ENCODE measurements at places on chromosomes 11 and 22.
A peak's percentile ranks its signal among the peaks of the same experiment; 100 is the strongest.

GRCh38 chr22:35894464-35894878, 134.2 kb downstream of the RBFOX2 start:
- DNase-seq, result no peak

DNA sequence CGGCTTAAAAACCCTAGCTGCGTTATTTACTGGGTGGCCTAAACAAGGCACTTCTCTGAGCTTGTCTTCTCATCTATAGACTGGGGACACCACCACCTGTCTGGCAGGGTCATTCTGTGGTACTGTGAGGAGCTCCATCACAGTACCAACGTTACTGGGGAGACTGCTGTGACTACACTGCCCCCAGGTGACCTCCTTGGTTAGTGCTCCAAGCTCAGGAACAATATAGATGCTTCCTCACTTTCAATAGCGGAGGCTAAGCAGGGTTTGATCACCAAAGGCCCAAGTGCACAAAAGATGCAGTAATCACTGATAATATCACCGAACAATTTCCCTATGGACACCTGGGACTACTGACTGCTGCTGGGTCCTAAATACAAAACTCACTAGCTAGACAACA, 18.8 kb downstream of the PRPF19 start:
- DNase-seq, result peak; percentile 48

DNA sequence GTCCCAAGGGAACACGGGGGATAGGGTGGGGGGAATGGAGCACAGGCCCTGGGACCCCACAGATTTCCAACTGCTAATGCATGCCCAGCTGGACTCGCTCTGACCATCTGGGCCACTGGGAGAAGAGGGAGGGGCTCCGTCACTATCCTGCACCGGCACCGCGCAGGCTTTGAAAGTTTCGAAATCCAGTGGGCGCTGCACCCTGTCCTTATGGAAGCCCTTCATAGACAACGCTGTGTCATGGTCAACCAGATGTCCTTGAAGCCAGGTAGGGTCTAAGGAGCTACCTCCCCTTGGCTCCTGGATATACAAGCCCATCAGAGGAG, 30.1 kb downstream of the LRRC10B start:
- no peak for DNase-seq

- DNase-seq, result no peak
These were observed 34.4 kb downstream of the RELT start for GRCh38 chr11:73410627-73411026.

- no peak for DNase-seq
These were observed 11.5 kb downstream of the KRTAP5-5 start for GRCh38 chr11:1641096-1641495.

GRCh38 chr11:118688851-118689502, 9.5 kb upstream of the TREH start:
- DNase-seq, result no peak

DNA sequence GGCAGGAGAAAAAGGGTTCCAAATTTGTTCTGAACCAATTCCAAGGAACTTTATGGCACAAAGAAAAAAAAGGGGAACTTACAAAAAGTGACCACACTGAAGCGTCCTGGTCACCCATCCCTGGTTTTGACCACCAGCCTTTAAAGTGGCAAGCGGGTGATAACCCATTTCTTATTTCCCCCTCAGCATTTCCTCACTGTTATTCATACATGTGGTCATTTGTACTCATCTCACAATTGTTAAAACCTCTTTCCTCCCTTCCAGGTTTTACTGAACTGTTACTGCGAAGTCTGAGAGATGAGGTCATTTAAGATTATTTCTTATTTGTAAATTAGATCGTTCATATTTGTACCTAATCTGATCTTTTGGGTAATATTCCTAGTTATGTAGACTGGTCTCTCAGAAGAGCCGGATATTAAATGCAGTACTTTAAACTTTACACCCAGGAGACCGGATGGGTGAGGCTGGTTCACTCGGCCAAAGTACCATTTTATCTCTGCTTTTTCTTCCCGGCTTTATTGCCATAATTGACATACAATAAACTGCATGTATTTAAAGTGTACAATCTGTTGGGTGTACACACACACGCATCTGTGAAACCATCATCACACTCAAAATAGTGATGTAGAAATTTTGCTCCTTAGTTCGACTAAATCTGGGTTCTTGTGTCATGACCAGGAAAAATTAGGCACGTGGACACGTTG, 47.0 kb downstream of the CDPF1 start:
- no peak for DNase-seq

Data from GM13976 (cell line).